ENCODE measurements at places on chromosomes 4 and X.

GRCh38 chrX:12989461-12989860 is 14.6 kb downstream of the TMSB4X start:
- no peaks in the 10 kb centered on the region for H3K36me3 ChIP-seq
- DNase-seq, result no peak
- H3K4me3 ChIP-seq, result no peak overlapping the region
- no peak overlapping the region for H3K27ac ChIP-seq

DNA sequence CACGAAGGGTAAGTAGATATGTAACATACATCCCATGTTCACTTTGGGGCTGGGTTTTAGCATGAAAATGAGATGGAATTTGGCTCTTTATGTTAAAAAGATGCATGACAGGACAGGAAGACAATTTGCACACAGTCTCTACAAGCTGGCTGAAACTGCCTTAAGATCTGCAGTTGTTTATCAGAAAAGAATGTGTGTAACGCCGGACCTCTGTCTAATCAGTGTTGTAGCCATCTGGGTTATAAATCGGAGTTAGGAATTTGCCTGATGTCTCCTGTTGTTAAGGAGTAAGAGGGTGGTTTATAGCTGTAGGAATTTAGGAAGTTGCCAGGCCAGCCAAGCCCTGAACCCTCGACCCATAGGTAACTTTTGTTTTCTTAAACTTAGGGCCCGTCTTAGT is 562.9 kb upstream of the FAT1 start:
- no peak overlapping the region for H3K27ac ChIP-seq
- no peaks in the 10 kb centered on the region for H3K36me3 ChIP-seq
- H3K27me3 ChIP-seq, result no peaks in the 10 kb centered on the region
- H3K4me1 ChIP-seq, result no peaks in the 10 kb centered on the region
- DNase-seq, result no peak
- no peak overlapping the region for H3K4me3 ChIP-seq

GRCh38 chrX:66232296-66232695 is 68.2 kb downstream of the HEPH start:
- H3K27ac ChIP-seq, result no peak overlapping the region
- no peaks in the 10 kb centered on the region for H3K36me3 ChIP-seq
- H3K27me3 ChIP-seq, result no peaks in the 10 kb centered on the region
- H3K4me3 ChIP-seq, result no peak overlapping the region
- H3K4me1 ChIP-seq, result no peaks in the 10 kb centered on the region
- no peak for DNase-seq

GRCh38 chr4:185384930-185385331 is 10.8 kb downstream of the LRP2BP start:
- no peaks in the 10 kb centered on the region for H3K36me3 ChIP-seq
- no peak for DNase-seq
- H3K4me3 ChIP-seq, result no peak overlapping the region
- no peak overlapping the region for H3K27ac ChIP-seq

GRCh38 chr4:171983935-171984805 is 171.0 kb downstream of the GALNTL6 start:
- no peak for DNase-seq
- no peaks in the 10 kb centered on the region for H3K27me3 ChIP-seq
- no peak overlapping the region for H3K27ac ChIP-seq
- no peak overlapping the region for H3K4me3 ChIP-seq
- H3K4me1 ChIP-seq, result no peaks in the 10 kb centered on the region

DNA sequence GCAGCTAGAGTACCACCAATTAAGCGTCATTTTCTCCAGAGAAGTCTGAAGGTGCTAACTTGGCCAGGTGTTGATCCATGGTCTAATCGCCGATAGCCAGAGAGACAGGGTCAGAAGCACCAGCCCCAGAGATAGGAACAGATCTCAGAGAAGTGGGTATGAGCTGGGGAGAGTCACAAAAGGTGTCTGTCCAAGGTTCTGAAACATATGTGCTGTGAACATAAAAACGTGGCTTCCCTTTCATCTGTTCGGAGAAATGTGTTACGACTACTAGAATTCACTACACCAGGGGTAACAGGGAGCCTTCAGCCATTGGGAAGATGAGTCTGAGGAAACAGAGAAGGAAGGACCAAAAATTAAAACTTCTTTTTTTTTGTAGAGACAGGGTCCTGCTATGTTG is 91.3 kb downstream of the FBXL5 start:
- no peak overlapping the region for H3K27ac ChIP-seq
- H3K4me1 ChIP-seq, result no peaks in the 10 kb centered on the region
- DNase-seq, result no peak
- H3K36me3 ChIP-seq, result no peaks in the 10 kb centered on the region
- no peak overlapping the region for H3K4me3 ChIP-seq

DNA sequence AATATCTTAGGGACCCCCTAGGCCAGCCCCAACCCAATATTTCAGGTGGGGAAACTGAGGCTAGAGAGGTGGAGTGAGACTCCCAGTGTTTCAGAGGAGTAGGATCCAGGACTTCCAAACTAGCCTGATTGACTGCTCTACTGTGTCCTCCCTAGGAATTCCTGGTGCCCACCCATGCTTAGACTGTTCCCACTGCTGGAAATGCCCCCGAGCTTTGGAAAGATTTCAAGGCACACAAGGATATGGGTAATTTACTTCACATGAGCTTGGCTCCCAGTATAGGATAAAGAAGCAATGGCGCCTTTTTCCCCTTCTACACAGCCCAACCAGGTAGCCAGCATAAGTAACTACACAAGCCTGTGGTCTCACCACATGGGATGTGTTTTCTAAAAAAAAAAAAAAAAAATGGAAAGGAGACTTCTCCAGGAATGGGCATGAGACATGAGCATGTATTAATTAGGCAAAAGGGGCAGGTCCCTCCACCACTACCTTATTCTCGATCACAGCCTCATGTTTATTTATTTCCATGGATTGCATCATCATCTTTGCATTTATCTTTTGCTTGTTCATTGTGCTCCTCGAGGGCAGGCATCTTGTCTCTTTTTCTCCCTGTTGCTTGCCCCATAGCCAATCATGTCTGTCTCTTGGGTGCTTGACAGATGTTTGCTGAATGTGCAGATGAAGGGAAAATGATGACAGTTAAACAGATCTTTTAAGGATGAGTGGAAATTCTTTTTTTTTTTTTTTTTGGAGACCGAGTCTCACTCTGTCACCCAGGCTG is 66.7 kb downstream of the DRD5 start:
- H3K4me3 ChIP-seq, result no peak overlapping the region
- no peak for DNase-seq
- no peaks in the 10 kb centered on the region for H3K27me3 ChIP-seq
- no peaks in the 10 kb centered on the region for H3K36me3 ChIP-seq
- H3K4me1 ChIP-seq, result no peaks in the 10 kb centered on the region
- H3K27ac ChIP-seq, result no peak overlapping the region

GRCh38 chr4:129282293-129282692 is 186.3 kb downstream of the C4orf33 start:
- H3K4me3 ChIP-seq, result no peak overlapping the region
- no peak overlapping the region for H3K27ac ChIP-seq
- no peak for DNase-seq
- H3K36me3 ChIP-seq, result no peaks in the 10 kb centered on the region

- H3K36me3 ChIP-seq, result no peaks in the 10 kb centered on the region
- peak overlapping the region; percentile 84 for H3K27ac ChIP-seq
- H3K4me1 ChIP-seq, result no peaks in the 10 kb centered on the region
- H3K27me3 ChIP-seq, result peaks cover 3% of the 10 kb centered on the region
These were observed 1.1 kb downstream of the KLHL15 start for GRCh38 chrX:24025741-24026403.

DNA sequence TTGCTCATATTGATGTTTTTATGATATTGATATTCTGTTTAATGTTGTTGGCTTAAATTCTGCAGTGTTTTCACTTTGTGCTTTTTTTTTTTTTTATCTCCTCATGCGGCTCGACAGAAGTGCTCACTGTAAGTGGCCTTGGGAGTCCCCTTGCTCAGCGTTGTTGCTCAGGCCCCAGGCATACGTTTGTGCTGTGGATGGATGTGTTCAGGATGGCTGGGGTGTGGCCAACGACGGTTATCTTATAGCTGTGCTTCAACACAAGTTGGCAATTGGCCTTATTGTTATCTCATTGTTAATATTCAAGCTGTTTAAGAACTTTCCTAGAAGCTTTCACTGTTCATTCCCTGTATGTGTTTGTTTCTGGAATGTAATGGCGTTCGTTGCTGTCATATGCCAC is 36.4 kb upstream of the CLCN4 start:
- DNase-seq, result no peak
- H3K4me3 ChIP-seq, result no peak overlapping the region
- no peaks in the 10 kb centered on the region for H3K27me3 ChIP-seq
- H3K27ac ChIP-seq, result no peak overlapping the region
- peaks cover 41% of the 10 kb centered on the region for H3K36me3 ChIP-seq

- H3K27me3 ChIP-seq, result no peaks in the 10 kb centered on the region
- H3K36me3 ChIP-seq, result no peaks in the 10 kb centered on the region
- 0 out of 2 replicates have a peak, but pooled peaks cover 2% of the 10 kb centered on the region for H3K4me1 ChIP-seq
- no peak overlapping the region for H3K27ac ChIP-seq
These were observed 53.4 kb upstream of the CBR4 start for GRCh38 chr4:169063441-169063840.

DNA sequence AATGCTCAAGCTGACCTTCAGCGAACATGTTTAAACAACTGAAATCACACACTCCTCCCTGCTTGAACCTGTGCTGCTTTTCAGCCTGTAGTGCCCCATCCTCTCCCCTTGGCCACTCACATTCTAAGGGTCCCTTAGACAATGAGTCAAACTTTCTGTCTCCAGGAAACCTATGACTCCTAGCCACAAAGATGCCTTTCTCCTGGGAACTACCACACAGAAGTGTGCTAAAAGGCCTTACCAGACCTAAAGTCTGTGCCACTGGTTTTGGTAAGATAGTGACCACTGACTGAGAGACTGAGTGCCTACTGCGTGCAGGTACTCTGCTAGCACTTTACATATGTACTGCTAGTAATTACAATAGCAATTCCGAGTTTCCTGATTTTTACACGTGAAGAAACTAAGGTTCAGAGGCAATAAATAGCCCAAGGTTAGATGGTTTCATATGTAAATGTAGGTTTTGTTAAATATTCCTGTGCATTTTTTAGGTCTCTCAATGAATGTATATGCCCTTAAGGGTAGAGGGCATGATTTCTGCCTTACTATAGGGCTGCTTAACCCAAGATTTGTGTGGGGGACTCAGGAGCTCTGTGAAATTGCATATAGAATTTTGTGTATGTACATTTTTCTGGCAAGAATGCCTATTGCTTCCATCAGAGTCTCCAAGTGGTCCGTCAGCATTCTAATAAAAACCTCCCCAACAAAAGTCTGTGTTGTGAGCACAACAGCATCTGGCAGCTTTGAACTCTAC is 71.1 kb downstream of the NSG1 start:
- H3K36me3 ChIP-seq, result no peaks in the 10 kb centered on the region
- DNase-seq, result no peak

- no peak overlapping the region for H3K4me3 ChIP-seq
- H3K27ac ChIP-seq, result no peak overlapping the region
- no peaks in the 10 kb centered on the region for H3K4me1 ChIP-seq
These were observed 179.1 kb upstream of the ANXA3 start for GRCh38 chr4:78372355-78372988.

GRCh38 chr4:168863719-168864647 is 146.1 kb downstream of the CBR4 start:
- H3K27ac ChIP-seq, result no peak overlapping the region
- H3K27me3 ChIP-seq, result no peaks in the 10 kb centered on the region
- no peaks in the 10 kb centered on the region for H3K36me3 ChIP-seq

GRCh38 chr4:153420361-153420760 is 45.8 kb upstream of the TMEM131L start:
- H3K4me1 ChIP-seq, result peaks cover 2% of the 10 kb centered on the region
- no peak overlapping the region for H3K27ac ChIP-seq
- H3K4me3 ChIP-seq, result no peak overlapping the region
- H3K27me3 ChIP-seq, result no peaks in the 10 kb centered on the region
- no peaks in the 10 kb centered on the region for H3K36me3 ChIP-seq
- no peak for DNase-seq

DNA sequence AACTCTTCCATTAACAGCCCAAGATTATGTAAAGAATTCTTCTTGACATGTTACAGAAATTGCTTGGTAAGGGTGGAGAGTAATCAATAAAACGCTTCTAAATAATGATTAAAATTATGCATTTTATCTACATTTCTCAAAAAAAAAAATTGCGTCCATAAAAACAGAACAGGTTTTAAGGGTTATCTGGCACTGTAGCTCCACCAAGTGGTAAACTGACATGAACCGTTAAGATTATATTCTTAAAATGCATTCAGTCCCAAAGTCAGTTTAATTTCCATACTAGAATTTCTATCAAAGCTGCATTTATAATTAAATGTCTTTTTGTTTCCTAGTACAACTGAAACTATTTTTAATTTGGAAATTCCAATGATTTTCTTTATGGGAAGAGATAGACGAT is 214.0 kb upstream of the UGT8 start:
- H3K4me1 ChIP-seq, result no peaks in the 10 kb centered on the region
- H3K36me3 ChIP-seq, result no peaks in the 10 kb centered on the region
- no peak overlapping the region for H3K4me3 ChIP-seq
- no peak for DNase-seq

DNA sequence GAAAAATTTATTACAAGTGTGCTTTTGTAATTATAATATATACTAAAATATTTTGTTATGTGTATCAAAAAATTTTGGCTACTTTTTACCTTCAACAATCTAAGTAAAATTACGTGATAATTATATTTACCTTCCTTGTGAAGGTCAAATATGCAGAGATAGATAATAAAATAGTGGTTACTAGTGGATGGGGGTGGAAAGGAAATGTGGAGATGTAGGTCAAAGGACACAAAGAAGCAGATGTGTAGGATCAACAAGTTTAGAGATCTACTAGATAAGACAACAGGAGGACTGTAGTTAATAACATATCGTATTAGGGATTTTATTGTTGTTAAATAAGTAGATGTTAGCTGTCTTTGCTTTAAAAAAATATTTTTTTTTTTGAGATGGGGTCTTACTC is 21.3 kb downstream of the HERC5 start:
- no peaks in the 10 kb centered on the region for H3K36me3 ChIP-seq
- H3K27me3 ChIP-seq, result no peaks in the 10 kb centered on the region
- H3K4me3 ChIP-seq, result no peak overlapping the region
- H3K27ac ChIP-seq, result no peak overlapping the region
- no peaks in the 10 kb centered on the region for H3K4me1 ChIP-seq
- DNase-seq, result no peak

- DNase-seq, result no peak
- no peaks in the 10 kb centered on the region for H3K27me3 ChIP-seq
- no peak overlapping the region for H3K4me3 ChIP-seq
- H3K36me3 ChIP-seq, result no peaks in the 10 kb centered on the region
These were observed 3.9 kb upstream of the SULT1B1 start for GRCh38 chr4:69764311-69764710.

GRCh38 chrX:107442914-107443527 is 6.4 kb upstream of the FRMPD3 start:
- no peak for DNase-seq
- no peak overlapping the region for H3K27ac ChIP-seq
- no peaks in the 10 kb centered on the region for H3K4me1 ChIP-seq
- no peaks in the 10 kb centered on the region for H3K36me3 ChIP-seq
- H3K4me3 ChIP-seq, result no peak overlapping the region
